ENCODE measurements at places on chromosomes 16 and 17.

GRCh38 chr17:30495586-30495985, 18.4 kb downstream of the GOSR1 start:
- DNase-seq: no peak

GRCh38 chr17:16352667-16353316, 477 bp downstream of the CENPV start:
- DNase-seq: peak; percentile 30

DNA sequence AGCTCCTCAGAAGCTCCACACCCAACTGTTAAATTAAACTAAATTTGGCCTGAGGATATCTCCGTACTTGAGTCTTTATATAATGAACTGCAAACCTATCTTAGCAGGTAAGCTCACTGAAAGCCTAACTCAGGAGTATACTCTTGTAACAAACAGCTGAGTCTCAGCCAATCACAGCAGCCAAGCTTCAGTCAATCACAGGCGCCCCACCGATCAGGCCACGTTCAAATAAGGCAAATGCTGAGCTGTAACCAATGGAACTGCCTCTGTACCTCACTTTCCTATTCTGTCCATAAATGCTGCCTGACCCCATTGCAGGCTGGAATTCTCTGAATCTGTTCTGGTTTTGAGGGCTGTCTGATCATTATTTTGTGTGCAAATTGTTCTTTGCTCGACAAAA, 93.0 kb upstream of the CES5A start:
- no peak for DNase-seq

DNA sequence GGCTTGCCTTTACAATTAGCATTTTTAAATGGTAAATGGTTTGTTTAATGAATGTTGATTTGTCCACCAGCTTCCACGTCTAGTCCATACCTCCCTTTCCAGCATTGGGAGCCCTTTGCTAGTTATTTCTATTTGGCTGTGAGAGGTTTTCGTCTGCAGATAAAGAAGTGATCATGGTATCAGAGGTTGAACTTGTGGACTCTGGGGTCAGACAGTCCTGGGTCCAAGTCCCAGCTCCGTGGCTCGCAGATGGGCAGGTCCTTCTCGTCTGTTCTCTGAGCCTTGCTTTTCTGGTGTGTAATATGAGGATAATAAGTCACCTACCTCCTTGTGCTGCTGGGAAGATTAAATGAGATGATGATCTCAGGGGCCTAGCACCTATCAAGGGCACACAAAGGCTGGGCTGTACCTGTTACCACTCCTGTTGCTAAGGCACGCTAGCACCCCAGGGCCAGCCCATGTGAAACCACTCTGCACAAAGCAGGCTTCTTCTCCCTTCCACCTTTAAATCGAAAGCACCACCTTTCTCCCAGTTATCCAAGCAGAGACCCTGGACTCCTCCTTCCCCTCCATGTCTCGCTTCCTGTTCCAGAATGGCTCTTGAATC, 103.9 kb downstream of the GNAO1 start:
- DNase-seq: no peak

DNA sequence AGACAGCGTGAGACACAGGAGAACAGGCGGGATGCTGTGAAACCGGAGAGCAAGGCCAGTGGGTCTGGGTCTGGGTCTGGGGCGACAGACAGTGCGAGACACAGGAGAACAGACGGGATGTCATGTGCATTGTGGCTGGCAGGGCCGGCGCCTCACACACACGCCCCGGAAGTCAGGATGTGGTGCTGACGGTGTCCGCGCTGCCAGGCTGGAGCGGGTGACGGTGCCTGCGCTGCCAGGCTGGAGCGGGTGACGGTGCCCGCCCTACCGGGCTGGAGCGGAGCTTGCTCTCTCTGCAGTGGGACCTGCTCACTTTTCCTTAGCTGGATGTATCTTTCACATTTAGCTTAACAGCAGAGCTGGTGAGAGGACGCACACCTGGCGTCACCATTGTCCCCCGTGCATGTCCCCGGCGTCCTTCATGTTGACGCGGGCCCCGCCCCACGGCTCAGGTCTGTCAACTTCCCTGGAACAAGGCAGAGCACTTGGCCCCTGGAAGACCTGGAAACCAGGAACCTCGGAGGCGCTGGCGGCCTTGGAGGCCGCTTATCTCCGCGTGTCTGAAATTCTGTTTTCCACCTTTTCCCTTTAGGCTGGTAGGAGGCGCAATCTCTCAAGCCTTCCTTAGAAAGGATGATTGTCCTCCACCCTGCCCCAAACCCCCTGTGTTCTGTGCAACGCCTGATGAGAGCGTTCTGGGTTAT, 43.0 kb upstream of the ZNF750 start:
- peak; percentile 50 for DNase-seq

DNA sequence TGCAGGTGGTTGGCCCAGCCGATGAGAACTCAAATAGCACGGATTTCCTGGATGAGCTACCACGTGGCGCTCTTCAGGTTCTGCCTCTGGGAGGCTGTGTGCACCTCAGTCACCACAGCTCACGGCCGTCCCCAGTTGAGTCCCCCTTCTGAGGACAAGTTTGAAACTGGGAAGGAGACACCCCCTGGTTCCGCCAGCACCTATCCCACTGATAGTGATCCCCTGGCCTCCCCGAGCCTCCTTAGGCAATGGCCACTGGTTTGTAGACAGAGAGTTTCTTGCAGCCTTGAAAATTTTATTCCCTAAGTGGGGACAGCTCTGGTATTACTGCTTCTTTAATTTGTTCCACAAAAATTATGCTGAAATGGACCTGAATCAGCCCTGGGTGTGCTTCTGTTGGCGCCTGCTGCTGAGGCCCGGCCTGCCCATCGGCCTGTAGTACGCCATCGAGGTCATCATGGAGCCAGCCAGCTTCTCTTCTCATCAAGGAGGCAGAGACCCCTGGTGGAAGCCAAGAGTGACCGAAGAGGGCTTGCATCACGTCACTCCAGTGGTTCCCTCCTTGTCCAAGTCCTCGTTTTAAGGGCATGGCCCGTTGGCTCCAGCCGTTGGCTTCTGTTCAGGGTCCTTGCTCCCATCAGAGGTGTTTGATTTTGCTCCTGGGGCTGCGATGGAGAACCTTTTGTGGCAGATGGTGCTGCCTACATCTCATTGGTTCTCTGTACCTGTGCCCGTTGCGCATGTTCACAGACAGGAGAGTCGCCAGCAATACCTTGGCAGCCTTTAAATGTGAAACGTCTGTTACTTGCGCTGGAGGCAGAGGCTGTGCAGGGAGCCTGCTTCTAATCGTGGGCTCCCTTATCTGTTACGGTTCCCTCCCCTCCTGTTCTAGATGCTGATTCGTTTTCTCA, 9.3 kb downstream of the SMCR8 start:
- DNase-seq: no peak

GRCh38 chr17:48678141-48678971, 44.0 kb downstream of the PRAC1 start:
- DNase-seq: peak; percentile 75

GRCh38 chr16:7378024-7378695, 45.5 kb downstream of the RBFOX1 start:
- no peak for DNase-seq

DNA sequence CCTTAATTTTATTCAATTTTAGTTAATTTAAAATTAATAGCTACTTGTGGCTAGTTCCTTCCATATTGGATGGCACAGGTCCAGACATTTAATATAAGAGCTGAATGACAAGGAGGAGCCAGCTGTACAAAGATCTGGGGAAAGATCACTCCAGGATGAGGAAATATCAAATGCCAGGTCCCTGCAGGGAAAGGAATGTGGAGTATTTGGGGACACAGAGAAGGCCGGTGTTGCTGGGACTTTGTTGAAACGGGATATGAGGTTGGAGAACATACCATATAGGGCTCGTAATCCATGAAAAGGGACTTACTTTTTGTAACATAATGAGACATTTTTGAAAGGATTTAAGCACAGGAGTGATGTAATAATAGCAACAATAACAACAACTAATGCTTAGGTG, 426.8 kb downstream of the HS3ST4 start:
- DNase-seq: no peak

- no peak for DNase-seq
Measured at GRCh38 chr17:57309479-57309878, 53.2 kb downstream of the MSI2 start.

DNA sequence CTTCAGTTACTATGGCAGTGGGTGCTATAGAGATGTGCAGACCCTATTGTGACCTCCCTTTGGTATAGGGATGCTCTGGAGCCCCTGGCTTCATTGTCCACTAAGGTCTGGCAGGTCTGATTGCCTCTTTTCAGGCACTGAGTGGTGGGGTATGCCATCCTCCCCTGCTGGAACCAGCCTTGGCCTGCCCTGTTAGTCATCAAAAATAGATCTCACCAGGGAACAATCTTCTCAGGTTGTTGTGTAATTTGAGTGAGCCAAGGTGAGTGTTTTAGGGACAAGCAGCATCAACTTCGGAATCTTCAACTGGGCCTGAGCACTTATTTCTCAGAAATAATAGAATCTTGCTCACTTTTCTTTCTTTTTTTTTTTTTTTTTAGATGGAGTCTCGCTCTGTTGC, 19.6 kb downstream of the HMOX2 start:
- DNase-seq: no peak

DNA sequence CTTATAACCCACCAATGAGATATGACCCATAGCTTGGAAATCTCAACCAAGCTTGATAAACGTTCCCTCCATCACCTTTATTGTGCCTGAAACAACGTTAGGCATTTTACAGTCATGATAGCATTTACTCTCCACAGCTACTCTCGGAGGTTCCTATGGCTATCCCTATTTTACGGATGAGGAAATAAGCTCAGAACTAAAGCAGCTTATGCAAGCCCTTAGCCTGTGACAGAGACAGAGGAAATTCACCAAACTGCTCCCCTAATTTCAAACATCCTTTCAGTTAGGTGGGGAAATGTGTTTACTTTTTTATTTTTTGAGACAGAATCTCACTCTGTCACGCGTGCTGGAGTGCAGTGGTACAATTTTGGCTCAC, 18.7 kb downstream of the DCUN1D3 start:
- no peak for DNase-seq

DNA sequence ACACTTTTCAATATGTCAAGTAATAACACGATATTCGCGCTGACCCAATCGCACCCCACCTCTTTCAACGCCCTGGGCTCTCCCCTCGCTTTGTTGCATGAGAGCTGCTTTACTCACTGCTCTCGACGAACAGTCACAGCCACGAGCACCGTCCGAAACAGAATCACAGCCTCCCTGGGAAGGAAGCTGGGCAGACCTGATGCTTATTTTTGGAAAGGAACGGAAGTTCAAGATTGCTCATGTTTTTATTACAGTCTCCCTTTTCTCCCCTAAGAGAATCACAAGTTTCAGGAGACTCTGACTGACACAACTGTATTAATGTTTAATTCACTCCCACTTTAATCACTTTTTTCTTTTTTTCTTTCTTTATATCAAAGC, 67.8 kb downstream of the ANKRD11 start:
- peak; percentile 38 for DNase-seq

DNA sequence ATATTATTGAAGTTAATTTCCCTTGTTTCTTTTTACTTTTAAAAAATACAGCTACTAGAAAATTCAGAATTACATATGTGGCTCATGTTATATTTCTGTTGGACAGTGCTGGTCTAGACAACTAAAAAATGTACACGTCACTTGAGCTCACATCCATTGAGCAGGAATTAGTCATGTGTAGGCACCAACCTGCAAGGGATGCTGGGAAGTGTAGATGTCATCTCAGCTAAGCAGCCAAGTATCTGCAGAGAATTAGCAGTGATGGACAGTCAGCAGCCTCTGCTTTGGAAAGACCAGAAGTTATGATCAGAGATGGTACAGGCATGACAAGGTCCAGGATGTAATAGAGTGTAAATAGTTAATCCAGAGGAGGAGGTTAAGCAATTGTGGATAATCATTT, 87.1 kb upstream of the HS3ST2 start:
- no peak for DNase-seq

DNA sequence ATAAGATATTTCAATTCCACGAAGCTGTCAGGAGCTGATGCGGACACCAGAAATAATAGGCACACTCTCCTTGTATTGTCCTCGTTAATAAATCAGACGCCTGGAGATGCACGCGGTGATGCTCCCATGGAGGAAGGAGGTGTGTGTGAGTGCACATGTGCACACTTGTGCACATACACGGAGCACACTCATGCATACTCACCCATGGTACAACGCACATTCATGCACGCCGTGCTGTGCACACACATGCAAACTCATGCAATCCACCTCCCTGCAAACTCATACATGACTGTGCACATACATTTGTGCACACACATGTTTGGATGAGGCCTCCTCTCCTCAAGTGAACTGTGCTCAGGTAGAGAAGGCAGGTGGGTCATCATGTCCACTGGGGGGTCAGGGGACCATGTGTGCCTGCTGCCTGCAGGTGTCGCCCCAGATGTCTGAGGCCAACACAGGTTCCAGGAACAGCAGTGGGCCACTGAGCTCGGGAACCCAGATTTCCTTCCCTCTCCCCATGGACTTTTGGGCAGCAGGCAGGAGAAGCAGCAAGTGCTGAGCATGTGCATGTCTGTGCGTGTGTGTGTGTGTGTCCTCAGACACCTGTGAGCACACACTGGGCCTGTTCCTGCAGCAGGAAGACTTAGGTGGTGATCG, 165.3 kb downstream of the SDK2 start:
- DNase-seq: no peak

GRCh38 chr17:77570565-77570898, 388.0 kb upstream of the TNRC6C start:
- no peak for DNase-seq

DNA sequence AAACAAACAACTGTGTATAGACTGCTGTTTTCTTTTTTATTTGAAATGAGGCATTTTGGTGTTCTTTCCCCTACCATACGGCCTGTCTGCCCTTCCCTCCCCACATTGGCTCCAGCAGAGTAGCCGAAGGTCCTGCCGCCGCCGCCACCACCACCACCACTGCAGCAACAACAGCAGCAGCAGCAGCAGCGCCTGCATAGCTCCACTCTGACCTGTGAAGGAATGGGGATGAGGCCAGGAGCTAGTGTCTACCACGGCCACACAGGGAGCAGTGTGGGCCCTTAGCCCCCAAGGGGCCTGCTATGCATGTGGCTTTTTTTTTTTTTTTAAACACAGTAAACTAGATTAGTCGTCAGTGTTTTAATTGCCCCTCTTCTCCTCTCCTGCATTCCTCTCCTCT, 5.6 kb upstream of the CDK5R1 start:
- DNase-seq: no peak

DNA sequence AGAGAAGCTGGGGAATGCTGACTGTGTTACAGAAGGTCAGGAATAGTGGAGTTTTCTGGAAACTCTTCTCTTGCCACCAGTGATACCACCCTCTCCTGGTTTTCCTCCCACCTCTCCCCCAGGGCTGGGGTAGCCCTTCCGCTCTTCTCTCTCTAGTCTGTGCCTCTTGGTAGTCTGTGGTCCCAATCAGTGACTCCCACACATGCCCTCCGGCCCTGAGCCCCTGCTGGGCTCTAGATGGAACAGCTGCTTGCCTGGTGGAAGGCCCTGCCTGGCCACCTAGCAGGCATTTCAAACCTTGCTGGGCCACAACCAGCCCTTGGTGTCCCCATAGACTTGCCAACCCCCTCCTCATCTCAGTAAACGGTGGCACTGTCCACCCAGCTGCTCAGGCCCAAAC, 15.2 kb upstream of the MTSS2 start:
- no peak for DNase-seq

DNA sequence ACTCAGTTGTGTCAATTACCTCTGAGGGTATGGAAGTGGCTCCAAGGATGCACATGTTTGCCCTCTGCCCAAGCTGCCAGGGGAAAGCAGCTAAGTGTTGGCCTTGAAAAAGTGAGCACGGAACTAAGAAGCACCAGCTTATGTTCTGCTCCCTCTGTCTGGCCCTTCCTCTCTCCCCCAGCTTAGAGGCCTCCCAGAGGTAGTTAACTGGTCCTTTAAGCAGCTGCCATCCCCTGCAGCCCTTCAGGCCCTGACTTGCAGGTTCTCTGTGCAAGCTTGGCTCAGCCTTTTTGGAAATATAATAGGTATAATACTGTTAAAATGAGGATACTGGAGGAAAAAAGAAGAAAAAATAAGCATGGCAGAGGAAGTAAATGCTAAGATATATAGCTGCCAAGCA, 7.0 kb upstream of the UBE2Z start:
- DNase-seq: no peak

Measured in stimulated activated CD4-positive, alpha-beta T cell treated with anti-CD3 and anti-CD28 coated beads, Interleukin-2, amount 100 ng/mL, for 48 hours (primary cell).